ENCODE measurements at places on chromosomes 12 and 14. TPM values are rescaled to one million over a fixed set of nuclear protein-coding genes. Genes with fewer than 3 reads are reported as not detected.

DNA sequence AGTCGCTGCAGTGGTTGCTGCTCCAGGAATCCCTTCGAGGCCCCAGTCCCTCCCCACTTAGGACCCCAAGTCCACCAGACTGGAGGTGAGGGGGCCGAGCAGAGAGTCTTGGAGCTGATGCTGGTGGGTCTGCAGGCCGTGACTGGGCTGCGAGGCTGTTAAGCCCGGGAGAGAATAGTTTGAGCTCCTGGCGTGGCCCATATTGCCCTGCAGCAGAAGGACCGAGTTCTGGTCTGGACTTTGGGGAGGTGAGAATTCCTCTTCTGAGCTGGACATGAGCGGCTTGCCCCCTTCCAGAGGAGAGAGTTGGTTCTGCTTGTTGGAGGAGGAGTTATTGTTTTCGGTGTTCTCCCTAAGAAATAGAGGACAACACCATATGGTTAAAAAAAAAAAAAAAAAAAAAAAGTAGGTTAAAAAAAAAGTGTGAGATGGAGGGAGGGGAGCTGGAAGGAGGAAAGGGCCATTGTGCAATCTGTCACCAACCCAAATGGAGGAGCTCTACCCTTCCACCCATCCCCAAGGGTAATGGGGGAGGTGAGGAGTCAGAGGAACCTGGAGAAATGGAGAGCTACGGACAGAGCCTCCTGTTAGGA, 3.0 kb downstream of the SIX1 start:
- DNase-seq: peak; percentile 74

DNA sequence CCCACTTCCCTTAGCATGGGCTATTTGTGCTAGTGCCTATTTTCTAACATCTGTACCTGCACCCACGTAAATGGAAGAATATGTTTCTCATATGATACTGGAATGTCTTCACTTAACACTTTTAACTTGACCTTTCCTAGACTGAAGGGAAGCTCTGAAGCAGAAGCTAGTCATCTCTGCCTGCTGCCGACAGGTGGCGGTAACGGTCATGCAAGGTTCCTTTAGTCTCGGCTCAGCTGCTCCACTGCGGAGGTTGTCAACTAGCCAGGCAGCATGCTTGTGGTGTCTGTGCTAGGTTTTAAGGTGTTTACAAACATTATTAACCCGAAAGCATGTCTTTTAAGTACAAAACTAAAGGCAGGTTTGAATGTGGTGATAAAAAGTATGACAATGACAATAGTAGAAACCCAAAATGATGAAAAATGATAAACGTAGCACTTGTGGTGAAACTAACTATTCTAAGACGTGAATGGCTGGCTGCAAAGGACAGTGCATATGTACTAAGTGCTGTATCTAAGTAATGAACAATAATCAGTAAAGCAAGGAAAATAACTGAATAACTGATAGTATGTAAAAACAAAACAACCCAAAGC, 117.2 kb downstream of the GRIN2B start:
- DNase-seq: peak; percentile 78

- peak; percentile 61 for DNase-seq
These were observed 46.7 kb upstream of the PTPRR start for GRCh38 chr12:70966996-70967790.

Gene DPF3
- polyA plus RNA-seq: 3.5 TPM

Gene CD27
- not detected for polyA plus RNA-seq

- no peak for DNase-seq
These were observed 10.5 kb downstream of the NPC2 start for GRCh38 chr14:74482571-74482970.

Gene LYZ
- polyA plus RNA-seq: 21.2 TPM

GRCh38 chr12:51323317-51323960, 535 bp downstream of the BIN2 start:
- no peak for DNase-seq

DNA sequence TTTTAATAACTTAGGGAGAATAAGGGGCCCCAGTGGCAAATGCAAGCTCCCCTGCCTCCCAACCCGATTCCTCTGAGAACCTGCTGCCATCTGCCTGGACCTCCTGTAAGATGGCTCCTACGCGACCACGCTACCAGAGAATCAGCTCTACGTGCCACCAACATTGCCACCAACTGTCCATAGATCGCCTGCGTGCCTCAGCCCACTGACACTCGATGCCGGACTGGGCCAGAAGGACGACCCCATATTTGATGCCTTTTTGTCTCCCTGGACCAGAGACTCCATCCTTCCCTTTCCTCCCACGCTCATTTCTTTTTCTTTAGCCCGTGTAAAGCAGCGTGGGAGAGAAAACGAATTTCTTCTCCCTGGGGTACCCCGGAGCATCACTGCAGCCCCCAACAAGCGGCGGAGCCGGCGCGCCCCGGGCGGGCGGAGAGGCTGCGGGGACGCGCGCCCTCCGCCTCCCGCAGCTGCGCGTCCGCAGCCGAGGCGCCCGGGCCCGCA, 565 bp upstream of the KLHL42 start:
- peak; percentile 40 for DNase-seq
